Right renal pelvis (tissue), 4 donors: ENCODE measurements at places on chromosomes 11 and 22. TPM values are rescaled to one million over a fixed set of nuclear protein-coding genes. Genes with fewer than 3 reads are reported as not detected.
A peak's percentile ranks its signal among the peaks of the same experiment; 100 is the strongest.

The USH1C gene
- 68.1 TPM for polyA plus RNA-seq

The MOV10L1 gene
- polyA plus RNA-seq = 0.87 TPM

The TYR gene
- not detected for polyA plus RNA-seq

The KLHL35 gene
- polyA plus RNA-seq = 0.40 TPM

The MMP12 gene
- 1.7 TPM for polyA plus RNA-seq

The ADM2 gene
- 6.8 TPM for polyA plus RNA-seq

The CSRP3 gene
- not detected for polyA plus RNA-seq

The CBLIF gene
- not detected for polyA plus RNA-seq

The ALDH3B1 gene
- 1.5 TPM for polyA plus RNA-seq

The LRRC4C gene
- polyA plus RNA-seq = 15.3 TPM

DNA sequence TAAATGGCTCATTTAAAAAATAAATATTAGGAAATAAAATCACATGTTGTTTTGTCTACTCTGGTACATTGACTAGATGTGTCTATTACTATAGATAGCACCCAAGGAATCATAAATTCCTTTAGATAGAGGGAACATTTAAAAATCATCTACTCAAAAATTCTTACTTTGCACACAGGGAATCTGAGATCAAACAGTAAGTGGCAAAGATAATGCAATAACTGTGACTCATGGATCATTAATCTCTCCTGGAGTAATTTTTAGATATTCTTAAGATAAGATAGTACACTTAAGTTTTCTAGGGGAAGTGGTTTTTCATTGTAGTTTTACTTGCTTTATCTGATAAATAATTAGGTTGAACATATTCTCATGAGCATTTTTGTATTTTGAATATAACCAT is 468.9 kb downstream of the LUZP2 start:
- no peak for DNase-seq

- no peak for DNase-seq
These were observed 2.3 kb downstream of the CCDC86 start for GRCh38 chr11:60844045-60844869.

GRCh38 chr22:38745676-38746460 is 9.9 kb downstream of the SUN2 start:
- no peak for DNase-seq

GRCh38 chr11:116857316-116857715 is 19.9 kb upstream of the APOA1 start:
- no peak for DNase-seq

GRCh38 chr11:105132716-105133511 is 6.7 kb downstream of the CARD18 start:
- DNase-seq = no peak

- no peak for DNase-seq
These were observed 88.2 kb downstream of the CWC15 start for GRCh38 chr11:94885133-94885532.

DNA sequence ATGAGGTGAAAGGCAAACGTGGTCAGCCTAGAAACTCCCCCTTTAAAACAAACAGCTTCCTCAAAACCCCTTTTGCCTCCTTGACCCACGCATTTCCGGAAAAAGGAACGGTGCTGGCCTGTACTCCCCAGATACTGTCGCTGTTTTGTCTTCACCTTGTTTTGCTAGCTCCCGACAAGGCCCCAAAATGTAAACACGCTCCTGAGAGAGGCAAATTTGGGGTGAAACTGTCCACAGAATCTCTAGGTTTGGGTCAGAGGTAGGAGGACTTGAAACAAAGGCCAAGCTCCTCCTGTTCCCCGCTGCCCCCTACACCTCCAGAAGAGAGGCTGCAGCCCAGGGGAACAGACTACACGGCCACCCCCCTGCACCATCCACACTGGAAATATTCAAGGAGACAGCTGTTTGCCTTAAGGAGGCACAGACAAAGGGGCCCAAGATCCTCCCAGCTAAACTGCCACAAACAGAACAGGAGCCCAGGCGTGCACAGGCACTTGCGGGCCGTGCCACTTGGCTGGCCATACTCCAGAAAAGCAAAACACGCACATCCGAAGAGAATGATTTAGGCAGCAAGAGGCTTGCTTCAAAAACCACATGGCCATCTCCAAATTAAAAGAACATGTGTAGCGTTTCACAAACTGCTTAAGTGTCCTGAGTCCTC is 160.5 kb upstream of the GRK3 start:
- no peak for DNase-seq

- DNase-seq = no peak
These were observed 516 bp downstream of the VPS26B start for GRCh38 chr11:134224710-134225664.

- no peak for DNase-seq
These were observed 25.5 kb downstream of the MFNG start for GRCh38 chr22:37460684-37461083.

DNA sequence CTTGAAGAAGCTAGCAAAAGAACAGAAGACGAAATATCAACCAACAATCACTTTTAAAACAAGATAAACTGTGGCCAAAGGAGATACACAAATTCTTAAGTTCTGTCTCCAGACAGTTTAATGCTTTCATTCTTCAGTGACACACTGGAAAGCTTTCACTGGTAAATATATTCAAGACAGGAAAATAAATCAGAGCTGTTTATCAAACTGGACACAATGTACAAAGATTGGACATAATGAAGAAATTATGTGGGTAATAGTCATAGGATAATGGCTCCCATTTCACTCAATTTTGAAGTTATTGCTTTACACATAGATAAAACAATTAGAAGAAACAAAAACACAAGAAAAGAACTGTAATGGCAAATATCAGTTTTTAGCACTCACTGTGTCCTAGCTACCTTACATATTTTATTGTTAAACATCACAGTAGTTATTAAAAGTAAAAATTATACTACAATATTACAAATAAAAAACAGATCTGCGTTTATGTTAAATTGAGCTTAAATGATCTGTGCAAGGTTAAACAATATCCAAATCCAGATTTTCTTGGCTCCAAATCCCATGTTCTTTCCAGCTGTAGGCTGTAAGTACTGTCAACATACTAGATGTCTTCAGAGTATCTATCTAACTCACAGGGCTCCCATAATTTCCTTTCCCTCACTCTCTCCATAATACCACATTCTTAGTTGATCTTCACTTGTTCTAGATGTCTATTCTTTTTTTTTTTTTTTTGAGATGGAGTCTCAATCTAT is 38.6 kb upstream of the NOX4 start:
- DNase-seq = no peak

GRCh38 chr11:60762851-60763691 is 6.4 kb downstream of the MS4A15 start:
- DNase-seq = no peak

GRCh38 chr11:46445920-46446771 is 54.6 kb upstream of the CHRM4 start:
- DNase-seq = peak; percentile 18

- no peak for DNase-seq
These were observed 322.2 kb downstream of the AASDHPPT start for GRCh38 chr11:106399624-106400023.

GRCh38 chr11:21411104-21411503 is 741.7 kb downstream of the NELL1 start:
- DNase-seq = no peak

GRCh38 chr11:3879216-3879966 is 23.9 kb downstream of the STIM1 start:
- DNase-seq = no peak

DNA sequence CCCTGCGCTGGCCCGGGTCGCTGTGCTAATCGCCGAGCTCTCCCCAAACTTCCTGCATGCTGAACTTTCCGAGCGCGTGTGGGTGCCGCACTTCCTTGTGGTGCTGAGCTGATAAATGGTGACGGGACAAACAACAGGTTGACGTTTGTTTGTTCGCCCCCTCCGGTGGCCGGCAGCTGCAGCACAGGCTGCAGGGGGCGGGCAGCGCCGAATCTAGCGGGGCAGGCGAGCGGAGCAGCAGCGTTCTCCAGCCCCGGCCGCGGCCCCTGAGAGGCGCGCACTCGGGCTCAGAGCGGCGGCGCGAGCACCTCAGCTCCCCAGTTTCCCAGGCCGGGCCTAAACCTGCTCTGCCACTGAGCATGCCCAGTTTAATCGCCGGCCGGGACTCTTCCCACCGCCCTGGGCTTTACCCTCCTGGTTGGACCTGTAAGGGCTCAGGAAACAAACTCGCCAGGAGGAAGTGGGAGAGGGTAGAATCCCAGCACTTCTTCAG is at the start of gene PDGFD:
PDGFD (minus strand) TSS at position 120 of the 493 bp plus-strand sequence.
- peak; percentile 39 for DNase-seq
